ENCODE measurements at places on chromosomes 7 and 10.

GRCh38 chr10:10317151-10317550, 700.5 kb upstream of the CELF2 start:
- no peak for DNase-seq

GRCh38 chr10:80497187-80498077, 40.3 kb upstream of the SH2D4B start:
- DNase-seq: no peak

DNA sequence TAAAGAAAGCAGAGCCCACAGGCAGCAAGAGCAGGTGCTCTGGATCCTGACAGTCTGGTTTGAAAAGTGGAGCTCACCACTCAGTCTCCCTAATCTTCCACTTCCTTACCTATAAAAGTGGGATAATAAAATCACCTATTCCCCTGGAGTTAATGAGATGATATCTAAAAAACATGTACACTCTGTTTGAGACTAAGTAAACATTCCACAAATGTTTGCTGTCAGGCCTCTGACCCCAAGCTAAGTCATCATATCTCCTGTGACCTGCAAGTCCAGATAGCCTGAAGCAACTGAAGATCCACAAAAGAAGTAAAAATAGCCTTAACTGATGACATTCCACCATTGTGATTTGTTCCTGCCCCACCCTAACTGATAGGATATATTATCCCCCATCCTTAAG, 1324.5 kb downstream of the XPNPEP1 start:
- no peak for DNase-seq

- no peak for DNase-seq
Measured at GRCh38 chr7:114843102-114843501, 78.8 kb upstream of the MDFIC start.

- no peak for DNase-seq
Measured at GRCh38 chr7:39433550-39433949, 132.7 kb upstream of the YAE1 start.

- DNase-seq: no peak
Measured at GRCh38 chr7:75981203-75981452, 13.3 kb downstream of the TMEM120A start.

- no peak for DNase-seq
Measured at GRCh38 chr7:5673125-5673524, 108.3 kb downstream of the RNF216 start.

DNA sequence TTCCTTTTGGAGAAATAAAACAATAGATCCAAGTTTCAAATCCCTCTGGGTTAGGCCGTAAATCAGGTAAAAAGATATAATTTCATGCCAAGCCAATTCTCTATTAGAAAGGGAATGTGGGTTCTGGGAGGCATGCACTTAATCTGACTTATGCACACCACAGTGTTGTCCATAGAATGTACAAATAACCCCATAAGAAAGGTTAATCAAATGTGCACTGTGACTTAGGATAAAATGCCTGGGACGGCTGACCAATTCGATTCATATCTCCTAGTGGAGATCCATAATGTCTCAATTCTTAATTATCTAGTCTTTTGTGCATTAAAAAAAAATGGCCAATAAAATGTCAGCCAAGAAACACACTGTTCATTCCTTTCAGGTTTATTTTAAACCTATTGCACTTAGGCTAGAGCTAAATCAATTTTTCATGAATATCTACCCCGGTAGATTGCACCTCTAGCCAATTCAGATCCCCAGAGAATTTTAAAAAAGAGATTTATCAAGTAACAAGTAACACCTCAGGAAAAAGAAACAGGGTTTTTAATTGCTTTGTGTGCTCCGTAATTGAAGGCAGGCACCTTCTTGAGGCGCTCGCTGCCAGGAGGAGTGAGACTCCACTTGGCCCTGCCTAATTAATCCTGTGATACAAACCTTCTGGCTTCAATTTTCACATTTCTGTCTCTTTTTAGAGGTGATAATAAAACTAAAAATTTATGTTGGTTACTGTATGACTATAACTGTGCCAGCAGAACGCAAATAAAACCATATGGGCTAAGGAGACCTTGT, 265.1 kb downstream of the ETV1 start:
- DNase-seq: no peak

- no peak for DNase-seq
Measured at GRCh38 chr10:64209561-64209960, 688.4 kb downstream of the REEP3 start.

- no peak for DNase-seq
Measured at GRCh38 chr7:41315764-41316163, 387.1 kb downstream of the INHBA start.

DNA sequence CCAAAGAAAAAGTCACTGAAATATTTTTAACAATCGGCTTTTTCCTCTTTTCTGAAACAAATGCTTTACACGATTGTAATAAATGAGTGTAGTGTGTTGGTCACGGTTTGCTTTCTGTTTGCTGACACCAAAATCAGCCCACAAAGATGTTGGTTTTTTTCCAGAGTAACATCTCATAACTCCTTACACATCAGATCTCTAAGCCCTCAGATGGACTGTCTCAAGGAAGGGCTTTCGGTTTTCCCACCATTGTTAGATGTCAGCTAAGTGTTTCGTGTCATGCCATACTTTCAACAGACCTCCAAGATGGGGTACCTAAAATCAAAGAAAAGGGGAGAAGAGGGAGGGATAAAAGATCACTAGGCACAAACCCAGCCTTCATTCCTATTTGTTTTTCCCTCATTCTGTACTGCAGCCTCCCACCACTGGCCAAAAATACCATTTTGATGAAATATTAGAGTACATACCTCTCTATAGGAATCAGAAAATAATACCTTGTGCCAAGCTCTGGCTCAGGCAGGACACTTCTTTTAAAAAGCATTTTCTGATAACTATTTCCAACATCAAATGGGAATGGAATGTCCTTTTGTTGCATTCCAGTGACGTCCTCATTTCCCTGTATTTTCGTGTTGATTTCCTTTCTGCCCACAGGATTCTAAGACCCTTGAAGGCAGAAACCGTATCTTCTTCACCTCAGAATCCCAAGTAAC, 159.1 kb downstream of the DGKI start:
- DNase-seq: no peak

DNA sequence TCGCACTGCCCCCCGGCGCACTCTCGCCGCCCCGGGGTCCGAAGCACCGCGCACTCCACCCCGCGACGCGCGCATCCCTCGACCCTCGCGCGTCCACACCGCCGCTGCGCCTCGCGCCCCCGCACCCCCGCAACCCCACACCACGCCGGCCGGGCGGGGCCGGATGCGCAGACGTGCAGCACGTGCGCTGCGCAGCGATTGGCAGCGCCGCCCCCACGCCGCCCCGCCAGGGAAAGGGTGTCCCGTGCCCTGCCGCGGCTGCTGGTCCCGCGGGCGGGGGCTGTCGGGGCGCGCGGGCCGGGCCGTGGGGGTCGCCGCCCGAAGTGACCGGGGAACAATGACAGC, 53.7 kb upstream of the KDM7A start:
- DNase-seq: peak; percentile 50

All from stimulated activated CD8-positive, alpha-beta memory T cell treated with anti-CD3 and anti-CD28 coated beads, Interleukin-15, amount 100 ng/mL, for 1 hour (primary cell).